ENCODE measurements at places on chromosomes 4 and X.

- DNase-seq, result no peak
Observed at GRCh38 chrX:129188231-129188630, 335.1 kb downstream of the SMARCA1 start.

GRCh38 chr4:74755486-74755885, 38.8 kb downstream of the BTC start:
- no peak for DNase-seq

DNA sequence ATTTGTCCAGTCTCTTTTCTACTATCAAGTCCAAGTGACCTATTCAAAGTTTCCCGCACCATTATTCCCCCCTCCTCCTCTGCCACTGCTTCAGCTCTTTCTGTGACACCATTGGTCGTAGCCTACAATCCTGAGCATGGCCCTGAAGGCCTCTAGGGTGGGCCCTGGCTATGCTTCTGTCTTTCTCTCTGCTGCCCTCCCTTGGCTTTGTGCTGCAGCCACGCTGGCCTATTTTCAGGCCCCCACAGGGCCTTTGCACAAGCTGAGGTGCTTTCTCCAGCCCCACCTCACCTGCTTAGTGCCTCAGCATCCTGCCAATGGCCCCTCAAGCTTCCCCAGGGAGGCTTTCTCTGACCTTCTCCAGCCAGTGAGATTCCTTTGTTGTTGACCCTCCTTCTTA, 156.5 kb downstream of the NHS start:
- no peak for DNase-seq

- peak; percentile 47 for DNase-seq
Observed at GRCh38 chr4:101205916-101206315, 141.4 kb downstream of the PPP3CA start.

GRCh38 chr4:84954982-84955567, 11.4 kb downstream of the WDFY3 start:
- DNase-seq, result no peak

- no peak for DNase-seq
Observed at GRCh38 chrX:12977761-12978204, 2.9 kb downstream of the TMSB4X start.
